Vein endothelial cell (primary cell): ENCODE measurements at places on chromosomes 7 and 10. TPM values are rescaled to one million over a fixed set of nuclear protein-coding genes. Genes with fewer than 3 reads are reported as not detected.

TEX36 gene
- total RNA-seq, result not detected in 2 replicates

TMEM243 gene
- total RNA-seq, result 21.2 and 28.0 TPM in 2 replicates

EGFR gene
- 3.6 and 5.3 TPM in 2 replicates for total RNA-seq

CALML5 gene
- total RNA-seq, result not detected in 2 replicates

TCF7L2 gene
- total RNA-seq, result 5.7 and 9.8 TPM in 2 replicates

SLC13A1 gene
- total RNA-seq, result not detected in 2 replicates

SLC26A5 gene
- total RNA-seq, result 0.33 and 0.38 TPM in 2 replicates

ST8SIA6 gene
- total RNA-seq, result 2.0 and 8.5 TPM in 2 replicates

CALHM3 gene
- total RNA-seq, result not detected in 2 replicates

PNLIPRP2 gene
- not detected in 2 replicates for total RNA-seq

JCAD gene
- total RNA-seq, result 61.4 and 61.6 TPM in 2 replicates

TLL2 gene
- 0.10 TPM in 1 of 2 replicates, not detected in the other for total RNA-seq

NUP205 gene
- total RNA-seq, result 63.7 and 87.8 TPM in 2 replicates

HSPA12A gene
- total RNA-seq, result under 0.01 and 0.29 TPM in 2 replicates

CPA2 gene
- total RNA-seq, result not detected in 2 replicates

ADARB2 gene
- total RNA-seq, result under 0.01 TPM in 1 of 2 replicates, not detected in the other

C10orf143 gene
- total RNA-seq, result 0.67 and 1.6 TPM in 2 replicates

GNAT3 gene
- total RNA-seq, result not detected in 2 replicates

CSTF2T gene
- 20.1 and 21.2 TPM in 2 replicates for total RNA-seq
